ENCODE measurements at places on chromosomes 4 and X.

DNA sequence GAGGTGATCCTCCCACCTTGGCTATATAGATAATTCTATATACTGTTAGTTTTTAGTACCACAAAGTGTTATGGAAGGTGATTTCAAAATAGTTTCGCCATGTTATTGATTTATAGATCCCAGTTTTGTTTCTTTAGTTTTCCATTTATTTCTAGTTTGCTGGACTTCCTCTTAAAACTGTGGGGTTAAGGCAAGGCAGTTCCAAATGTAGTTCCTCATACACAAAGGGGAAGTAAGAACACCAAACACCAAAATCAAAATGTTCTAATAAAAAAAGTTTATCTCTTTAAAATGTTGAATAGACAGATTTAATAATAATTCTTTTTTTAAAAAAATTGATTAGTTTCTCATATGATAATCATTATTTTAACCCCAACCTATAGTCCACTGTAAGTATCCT lies 6.8 kb upstream of the CISD2 start:
- no peak for DNase-seq

DNA sequence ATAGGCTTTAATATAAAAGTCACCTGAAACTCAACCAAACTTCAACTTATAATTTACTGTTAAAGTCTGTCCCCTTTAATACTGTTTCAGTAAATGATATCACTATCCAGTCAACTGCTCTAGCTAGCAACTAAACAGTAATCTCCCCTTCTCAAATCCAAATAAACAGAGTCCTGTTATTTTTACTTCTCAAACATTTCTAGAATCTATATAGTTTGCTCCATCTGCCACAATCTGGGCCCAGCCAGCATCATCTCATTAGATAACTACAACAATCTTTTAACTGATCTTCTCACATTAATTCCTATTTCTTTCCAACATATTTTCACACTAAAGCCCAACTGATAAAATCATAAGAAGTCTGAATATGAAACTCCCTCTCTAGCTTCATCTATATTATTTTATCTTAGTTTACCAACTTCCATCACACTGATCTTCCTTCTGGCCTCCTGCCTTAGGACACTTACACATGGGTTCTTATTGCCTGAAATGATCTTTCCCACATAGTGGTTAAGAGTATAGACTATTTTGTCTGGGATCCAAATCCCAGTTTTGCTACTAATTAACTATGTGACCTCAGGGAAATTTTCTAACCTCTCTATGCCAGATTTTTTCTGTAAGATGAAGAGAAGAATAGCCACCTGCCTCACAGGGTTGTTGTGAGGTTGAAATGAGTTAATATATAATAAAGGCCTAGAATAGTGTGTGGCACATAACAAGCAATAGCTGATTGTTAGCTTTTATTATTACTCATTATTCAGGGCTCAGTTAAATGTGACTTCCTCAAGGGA lies 18.6 kb downstream of the TBCK start:
- no peak for DNase-seq

DNA sequence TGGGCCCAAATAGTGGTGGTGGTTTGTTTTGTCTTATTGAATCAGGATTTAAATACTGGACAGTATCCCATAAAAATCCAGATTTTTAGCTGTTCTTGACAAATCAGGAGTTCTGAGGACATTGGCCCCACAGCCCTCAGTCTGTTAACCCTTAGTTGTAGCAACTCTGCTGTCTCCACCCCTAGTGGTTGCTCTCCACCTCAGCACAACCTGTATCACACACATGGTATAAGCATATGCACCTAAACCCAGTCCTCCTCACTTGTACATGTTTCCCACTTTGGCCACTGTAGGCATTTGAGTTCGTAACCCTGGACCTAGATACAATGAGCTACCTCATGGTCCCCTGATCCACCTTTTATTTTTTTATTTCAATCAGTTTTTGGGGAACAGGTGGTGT lies 75.9 kb downstream of the MRPL1 start:
- no peak for DNase-seq

DNA sequence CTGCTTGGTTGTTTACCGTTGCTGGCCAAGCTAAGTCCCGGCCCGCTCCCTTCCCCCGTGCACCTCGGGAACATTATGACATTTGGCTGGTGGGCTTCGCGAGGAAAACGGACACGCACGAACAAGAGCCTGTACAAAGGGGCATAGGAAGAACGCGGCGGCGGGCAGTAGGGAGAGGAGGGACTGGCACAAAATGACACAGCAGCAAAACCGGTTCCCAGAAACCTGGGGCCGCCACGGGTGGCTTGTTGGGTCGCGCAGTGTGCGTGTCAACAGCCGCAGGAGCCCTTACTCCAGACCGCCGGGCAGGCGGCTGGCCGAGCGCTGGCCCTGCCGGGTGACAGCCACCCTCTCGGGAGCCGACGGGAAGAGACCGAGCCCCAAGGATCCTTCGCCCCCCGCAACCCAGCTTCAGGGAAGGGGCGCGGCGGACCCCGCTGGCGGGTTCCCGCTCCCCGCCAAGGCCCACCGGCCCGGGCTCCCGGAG lies 1.6 kb upstream of the LIN54 start:
- DNase-seq: peak; percentile 51
